Stimulated activated CD8-positive, alpha-beta memory T cell treated with anti-CD3 and anti-CD28 coated beads, Interleukin-7, amount 100 ng/mL, for 1 hour (primary cell): ENCODE measurements at places on chromosomes 5 and 9.

DNA sequence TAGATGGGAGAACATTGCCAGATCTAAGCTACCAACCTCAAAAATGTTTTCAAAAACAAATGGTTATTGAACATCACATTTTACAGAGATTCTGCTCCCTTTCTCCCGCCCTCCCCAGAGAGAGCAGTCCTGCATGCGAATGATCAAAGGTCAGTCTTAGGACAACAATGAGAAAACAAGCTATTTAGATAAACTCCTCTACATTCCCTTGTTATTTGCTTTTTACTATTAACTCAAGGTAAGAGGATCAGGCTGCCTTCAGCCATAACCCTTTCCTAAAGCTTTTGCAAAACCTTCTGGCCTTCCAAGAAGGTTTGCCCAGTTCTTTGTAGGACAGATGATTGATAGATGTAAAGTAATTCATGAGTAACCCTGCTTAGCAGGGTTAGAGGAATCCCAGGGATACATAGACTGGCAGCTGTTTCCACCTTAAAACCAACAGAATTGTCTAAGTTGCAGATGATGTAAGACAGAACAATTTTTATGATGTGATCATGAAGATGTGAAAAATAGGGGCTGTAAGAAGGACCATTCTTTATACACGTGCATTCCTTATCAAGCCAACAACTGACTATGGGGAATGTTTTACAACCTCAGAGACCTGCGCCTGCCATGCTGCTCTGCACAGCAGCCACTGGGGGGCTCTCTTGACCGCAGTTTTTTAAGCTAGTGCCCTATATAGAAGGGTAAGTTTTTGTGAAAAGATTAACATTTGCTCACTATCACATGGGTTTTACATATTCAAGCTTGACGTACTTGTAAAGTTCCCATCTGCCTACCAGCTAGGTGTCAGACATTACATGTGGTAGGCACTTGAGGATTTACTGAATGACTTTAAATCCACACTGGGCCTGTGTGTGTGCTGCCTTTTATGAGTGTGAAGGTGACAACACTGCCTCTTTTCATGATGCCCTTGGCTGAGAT, 2.3 kb upstream of the ZNF782 start:
- peak; percentile 47 for DNase-seq

DNA sequence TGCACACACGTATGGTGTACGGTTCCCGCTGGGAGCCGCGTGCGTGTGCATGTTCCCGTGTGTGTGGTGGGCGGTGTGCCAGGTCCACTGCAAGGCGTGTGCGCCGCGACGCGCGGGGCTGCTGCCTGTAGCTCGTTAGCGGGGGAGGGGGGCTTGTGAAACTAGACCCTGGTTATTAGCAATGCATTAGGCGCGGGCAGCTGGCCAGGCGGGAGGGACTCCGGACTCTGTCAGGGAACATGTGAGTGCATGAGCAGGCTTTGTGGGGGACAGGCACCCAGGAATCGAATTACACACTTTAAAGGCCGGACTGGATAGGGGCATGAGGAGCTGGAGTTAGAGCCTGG, 32.2 kb upstream of the ENHO start:
- DNase-seq = no peak

DNA sequence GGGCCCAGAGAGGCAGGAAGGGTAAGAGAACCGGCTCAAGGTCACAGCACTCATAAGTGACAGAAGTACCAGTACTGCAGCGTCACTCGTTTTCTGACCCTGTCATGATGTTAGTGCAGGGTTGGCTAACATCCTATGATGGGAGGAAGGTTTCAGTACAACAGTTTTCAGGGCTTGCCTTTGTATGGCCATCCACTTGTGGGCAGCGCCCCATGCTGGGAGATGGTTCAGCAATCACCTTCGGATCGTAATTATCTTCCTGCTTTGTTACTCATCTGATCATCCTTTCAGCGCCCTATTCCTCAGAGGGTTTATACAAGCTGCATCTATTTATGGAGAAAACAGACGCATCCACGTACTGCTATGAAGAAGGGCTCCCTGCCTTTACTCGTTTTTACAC, 2.4 kb downstream of the MAP1B start:
- no peak for DNase-seq

GRCh38 chr9:85118990-85119755, 449.6 kb downstream of the NTRK2 start:
- DNase-seq = no peak
